ENCODE measurements at places on chromosomes 5 and 9.

DNA sequence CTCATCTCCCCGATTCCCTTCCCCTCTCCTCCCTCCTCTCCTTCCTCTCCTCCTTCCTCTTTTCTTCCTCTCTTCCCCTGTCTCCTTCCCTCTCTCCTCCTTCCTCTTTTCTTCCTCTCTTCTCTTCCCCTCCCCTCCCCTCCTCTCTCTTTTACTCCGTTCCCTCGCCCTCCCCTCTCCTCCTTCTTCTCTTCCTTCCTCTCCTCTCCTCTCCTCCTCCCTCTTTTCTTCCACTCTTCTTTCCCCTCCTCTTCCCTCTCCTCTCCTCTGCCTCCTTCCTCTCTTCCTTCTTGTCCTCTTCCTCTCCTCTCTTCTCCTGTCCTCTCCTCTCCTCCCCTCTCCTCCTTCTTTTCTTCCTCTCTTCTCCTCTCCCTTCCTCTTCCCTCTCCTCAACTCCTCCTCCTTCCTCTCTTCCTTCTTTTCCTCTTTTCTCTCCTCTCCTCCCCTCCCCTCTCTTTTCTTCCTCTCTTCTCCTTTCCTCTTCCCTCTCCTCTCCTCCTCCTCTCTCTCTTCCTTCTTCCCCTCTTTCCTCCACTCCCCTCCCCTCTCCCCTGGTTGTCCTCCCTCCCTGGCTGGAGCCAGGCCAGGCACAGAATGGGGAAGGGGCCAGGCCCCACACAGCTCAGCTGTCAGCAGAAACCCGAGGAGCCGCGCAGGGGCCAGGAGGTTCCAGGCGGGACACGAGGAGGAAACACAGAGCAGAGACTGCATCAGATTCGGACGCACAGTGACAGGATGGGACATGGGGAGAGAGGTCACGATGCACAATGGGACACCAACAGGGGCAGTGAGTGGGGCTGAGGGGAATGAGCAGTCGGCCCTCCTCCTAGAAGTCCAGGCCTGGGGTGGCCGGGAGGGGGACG is 48.0 kb downstream of the CAMK2A start:
- DNase-seq: no peak

- no peak for DNase-seq
Measured at GRCh38 chr9:86766912-86767311, 180.4 kb downstream of the GAS1 start.

DNA sequence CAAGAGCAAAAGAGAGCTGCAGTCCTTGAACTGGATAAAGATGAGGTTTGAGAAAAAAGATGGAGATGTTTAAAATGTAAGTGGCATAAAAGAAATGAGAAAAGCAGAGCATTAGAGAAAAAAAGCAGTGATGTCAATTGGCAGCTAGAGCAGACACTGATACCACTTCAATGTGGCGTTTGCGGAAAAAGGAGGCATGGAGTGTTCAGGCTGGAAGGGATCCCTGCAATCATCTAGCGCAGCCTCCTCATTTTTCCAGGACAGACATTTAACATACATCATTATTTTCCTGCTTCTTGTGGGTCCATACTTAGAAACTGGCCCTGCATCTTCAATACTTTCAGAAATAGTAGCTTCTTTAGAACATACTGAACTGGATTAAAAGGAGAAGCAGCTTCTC is 563.8 kb downstream of the PTPRD start:
- DNase-seq: no peak

DNA sequence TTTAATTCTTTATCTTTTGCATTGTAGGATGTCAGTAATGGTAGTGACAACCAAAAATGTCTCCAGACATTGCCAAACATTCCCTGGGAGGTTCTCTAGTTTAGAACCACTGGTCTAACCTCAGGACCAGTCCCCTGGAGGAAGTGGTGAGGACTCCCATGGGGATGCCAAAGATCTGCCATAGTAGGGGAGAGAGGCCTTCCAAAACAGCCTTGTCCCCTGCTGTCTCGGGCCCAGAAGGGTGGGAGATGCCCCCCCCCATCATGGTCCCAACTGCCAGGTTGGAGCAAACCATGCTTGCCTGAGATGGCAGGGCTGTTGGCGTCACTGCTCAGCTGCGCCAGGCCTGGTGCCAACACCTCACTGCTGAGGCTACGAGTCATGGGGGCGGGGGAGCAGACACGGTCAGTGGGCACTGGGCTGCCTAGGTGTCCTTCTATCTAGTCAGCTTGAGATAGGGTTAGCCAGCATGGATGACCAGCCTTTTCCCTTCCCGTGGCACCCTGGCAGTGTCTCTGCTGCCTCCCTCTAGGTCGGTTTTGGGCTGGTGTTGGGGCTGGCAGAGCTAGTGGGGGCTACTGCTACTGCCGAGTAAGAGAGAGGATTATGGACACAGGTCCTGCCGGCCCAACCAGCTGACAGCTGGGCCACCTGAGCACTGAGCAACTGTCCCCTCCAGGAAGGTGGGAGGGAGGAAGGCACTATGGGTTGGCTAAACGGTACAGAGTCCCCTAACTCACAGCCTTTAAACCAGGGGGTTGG is 8.3 kb upstream of the CXXC5 start:
- DNase-seq: no peak

GRCh38 chr5:93874491-93874890 is 133.1 kb upstream of the POU5F2 start:
- DNase-seq: no peak

DNA sequence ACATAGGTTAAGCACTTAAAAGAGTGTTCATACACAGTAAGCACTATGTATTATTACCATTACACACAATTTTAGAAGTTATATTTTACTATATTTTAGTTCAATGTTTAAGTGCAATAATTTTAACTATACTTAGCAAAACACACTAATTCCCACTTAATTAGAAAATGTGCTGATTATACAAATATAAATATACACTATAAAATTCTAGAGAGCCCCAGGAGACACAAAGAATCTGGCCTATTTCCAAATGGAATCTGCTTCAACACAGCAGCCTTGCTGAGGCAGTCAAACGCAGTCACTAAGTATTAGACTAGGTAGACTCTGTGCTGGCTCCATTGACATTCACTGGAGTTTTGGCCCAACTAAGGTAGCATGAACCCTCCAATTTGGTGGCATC is 160.9 kb downstream of the CETN3 start:
- no peak for DNase-seq

- DNase-seq: no peak
Measured at GRCh38 chr5:91145333-91145620, 237.8 kb downstream of the ARRDC3 start.
